ENCODE measurements at places on chromosomes 13 and 19.
A peak's percentile ranks its signal among the peaks of the same experiment; 100 is the strongest.

DNA sequence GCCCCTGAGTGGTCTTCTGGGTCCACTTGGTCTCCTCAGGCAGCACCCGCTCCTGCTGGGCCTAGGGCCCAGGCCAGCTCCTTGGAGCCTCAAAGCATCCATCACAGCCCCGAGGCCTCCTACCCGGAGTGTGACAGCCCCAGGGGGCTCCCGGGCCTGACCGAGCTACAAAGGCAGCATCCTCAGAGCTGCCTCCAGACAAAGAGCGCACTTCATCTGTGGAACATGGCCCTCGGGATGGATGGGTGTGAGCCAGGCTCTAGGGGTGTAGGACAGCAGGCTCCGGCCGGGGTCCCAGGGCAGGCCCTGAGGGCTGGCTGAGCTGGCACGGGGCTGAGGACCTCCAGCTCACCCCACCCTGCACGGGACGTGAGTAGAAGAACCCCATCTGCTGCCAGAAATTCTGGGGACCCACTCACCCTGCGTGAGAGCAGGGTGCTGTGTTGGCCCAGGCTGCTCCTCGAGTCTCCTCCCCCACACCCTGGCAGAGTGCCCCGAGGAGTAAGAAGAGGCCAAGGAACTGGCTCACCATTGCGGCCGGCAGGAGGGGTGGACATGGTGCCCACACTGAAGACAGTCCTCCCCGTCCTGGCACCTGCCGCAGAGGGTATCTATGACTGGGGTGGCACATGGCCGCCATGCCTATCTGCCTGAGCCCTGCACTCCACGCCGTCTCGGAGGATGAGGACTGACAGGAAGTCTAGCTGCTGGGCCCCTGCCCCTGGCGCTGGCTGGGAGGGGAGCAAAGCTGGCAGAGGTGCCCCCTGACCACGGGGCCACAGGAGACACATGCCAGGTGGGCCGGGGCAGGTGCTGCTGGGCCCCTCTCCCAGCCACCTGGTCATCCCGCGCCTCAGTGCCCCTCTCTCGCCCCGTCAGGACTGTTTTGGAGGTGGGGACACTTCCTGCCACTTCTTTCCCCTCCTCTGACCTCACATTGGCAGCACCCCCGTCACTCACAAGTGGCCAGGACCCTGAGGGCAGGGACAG, 22.3 kb downstream of the CEBPG start:
- no peak for DNase-seq

GRCh38 chr19:34598217-34599155, 78.5 kb downstream of the SCGB2B2 start:
- no peak for DNase-seq

DNA sequence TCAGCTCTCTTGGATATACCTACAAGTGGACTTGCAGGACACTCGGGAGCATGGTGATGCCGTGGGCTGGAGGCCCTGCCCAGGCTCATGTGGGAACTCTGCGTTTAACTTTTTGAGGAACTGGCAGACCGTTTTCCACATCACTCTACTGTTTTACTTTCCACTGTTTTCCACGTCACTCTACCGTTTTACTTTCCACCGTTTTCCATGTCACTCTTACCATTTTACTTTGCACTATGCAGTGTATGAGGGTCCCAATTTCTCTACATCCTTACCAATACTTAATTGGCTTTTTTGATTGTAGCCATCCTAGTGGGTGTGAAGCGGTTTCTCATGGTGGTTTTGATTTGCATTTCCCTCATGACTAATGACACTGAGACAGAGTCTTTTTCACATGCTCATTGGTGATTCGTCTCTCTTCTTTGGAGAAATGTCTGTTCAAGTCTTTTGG, 40.5 kb downstream of the GATAD2A start:
- no peak for DNase-seq

DNA sequence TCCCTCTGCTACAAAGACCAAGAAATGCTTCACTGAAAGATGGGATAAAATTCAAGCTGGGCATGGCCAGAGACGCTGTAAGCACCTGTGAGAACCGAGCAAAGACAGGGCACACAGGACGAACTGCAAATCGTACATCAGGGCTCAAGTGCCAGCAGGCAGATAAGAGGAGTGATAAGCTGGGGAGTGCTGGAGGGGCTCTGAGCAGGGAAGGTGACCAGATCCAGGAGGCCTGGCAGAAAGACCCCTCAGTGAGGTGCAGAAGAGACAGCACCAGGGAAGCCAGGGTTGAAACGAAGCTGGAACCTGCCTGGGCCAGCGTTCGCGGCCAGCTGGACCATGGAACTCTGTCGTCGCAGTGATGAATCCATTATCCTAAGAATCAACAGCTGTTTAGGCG, 10.2 kb downstream of the RAB20 start:
- no peak for DNase-seq

GRCh38 chr13:28438067-28438466, 56.9 kb downstream of the FLT1 start:
- DNase-seq = no peak

DNA sequence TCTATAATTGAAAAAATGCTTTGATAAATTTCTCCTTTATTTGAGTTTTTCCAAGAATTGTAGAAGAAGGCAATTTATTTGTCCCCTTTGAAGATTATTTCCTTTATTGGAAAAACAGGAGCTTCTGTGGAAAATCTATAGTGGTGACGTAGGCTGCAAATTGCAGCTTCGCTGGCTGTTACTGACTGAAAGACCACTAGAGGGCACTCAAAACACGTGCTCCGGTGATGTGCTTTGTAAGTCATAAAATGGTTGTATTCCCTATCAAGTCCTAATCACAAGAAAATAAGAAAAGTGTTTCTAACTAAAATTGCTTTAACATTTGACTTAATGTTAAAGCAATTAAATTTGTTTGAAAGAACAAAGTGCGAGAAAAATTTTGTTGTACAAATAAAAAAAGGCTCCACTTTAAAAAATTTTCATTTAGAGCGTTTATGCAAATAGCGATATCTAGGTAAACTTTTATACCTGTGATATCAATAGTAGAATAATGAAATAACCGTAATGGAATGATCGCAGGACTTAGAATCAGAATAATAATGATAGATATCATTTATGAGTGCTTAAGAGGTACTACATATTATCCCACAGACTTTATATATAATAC, 638.2 kb upstream of the SPRY2 start:
- DNase-seq = peak; percentile 1

DNA sequence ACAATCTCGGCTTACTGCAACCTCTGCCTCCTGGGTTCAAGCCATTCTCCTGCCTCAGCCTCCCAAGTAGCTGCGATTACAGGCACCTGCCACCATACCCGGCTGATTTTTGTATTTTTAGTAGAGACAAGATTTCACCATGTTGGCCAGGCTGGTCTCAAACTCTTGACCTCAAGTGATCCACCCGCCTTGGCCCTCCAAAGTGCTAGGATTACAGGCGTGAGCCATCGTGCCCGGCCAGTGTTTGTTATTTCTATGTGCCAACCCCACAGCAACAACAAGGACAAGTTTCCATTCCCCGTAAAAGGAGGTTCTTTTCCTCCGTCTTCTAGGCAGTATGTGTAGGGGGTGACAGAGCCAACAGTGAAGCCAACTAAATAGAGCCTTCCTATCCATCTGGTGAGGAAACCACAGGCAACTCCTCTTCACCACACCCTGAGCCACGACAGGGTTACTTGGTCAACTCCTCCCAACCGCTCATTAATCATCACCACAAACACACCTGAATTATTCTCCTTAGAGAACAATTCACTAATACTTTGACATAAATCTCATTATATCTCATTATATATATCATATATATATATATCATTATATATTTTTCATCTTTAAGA, 25.5 kb downstream of the FOXO1 start:
- DNase-seq = no peak

DNA sequence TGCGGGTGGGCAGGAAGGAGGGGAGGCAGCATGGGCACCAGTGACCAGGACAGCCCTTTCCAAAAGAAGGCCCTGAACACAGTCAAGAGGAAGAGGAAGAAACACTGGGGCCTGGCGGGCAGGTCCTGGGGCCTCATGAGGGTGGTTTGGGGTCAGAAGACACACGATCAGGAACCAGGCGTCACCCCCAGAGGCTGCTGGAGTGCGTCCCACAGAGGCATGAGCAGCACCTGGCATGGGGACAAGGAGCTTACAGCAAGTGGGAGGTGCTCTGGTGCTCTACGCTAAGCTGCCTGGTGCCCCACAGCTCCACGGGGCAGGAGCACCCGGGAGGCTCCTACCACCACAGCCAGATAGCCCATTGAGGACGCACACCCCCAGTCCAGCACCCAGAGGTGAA, 20.0 kb downstream of the ELL start:
- no peak for DNase-seq

DNA sequence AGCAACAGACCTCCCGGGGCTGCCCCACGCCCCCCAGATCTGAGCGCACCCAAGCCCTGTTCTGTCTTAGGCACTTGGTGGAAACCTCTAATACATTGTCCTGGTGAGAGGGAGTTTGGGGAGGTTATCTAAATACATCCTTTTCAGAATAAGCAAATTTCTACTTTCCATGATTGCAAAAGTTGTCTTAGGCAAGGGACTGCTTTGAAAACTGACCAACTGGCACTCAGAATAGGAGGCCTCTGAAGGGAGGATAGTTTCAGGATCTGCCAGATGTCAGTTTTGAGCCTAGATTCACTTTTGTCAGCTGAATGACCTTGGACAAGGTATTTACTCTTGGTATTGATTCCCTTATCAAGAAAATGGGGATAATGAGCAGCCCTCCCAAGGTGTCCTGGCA, 11.8 kb downstream of the SERP2 start:
- DNase-seq = no peak

GRCh38 chr13:37097076-37097475, 8.4 kb downstream of the CSNK1A1L start:
- DNase-seq = peak; percentile 13

DNA sequence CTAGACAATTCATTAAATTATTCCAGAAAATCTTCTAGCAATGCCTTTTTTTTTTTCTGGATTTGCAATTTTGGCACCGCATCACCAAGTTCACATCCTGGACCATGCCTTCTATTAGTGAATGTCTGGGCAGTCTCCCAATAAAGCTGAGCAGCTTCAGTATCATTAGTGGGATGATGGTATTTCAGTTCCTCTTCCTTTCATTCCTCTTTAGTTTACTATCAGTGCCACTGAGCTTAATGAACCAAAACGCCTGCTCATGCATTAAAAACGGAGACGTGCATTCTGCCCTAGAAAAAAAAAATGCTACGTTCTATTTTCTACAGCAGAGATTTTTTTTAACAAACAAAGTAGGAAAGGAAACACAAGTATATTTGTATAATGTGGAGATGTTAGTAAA, 343.0 kb downstream of the PCDH9 start:
- peak; percentile 9 for DNase-seq

DNA sequence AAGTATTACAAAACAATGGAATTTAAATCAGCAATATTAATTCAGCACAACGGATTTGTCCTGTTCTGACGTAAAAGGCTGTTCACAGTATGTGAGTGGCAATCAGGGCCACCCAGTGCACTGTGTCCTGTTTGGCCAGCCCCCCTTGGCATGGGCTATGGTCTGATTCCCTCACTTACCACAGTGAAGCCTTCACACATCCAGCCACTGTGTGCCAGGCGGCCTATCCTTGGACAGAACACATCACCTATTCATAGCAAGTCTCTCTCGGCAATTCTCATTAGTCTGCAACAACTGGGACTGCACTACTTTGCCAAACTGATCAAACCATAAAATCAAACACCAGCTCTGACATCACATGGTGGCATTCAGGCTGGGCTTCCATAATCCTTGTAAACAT, 221.5 kb upstream of the TSHZ3 start:
- no peak for DNase-seq

GRCh38 chr13:69050696-69051095, 1056.9 kb upstream of the ATXN8OS start:
- DNase-seq = no peak
